Glutamatergic neuron (in vitro differentiated cells): ENCODE measurements at places on chromosomes 7 and 10. TPM values are rescaled to one million over a fixed set of nuclear protein-coding genes. Genes with fewer than 3 reads are reported as not detected.

MSS51 gene
- 3.5 TPM for total RNA-seq

PRKG1 gene
- 52.7 TPM for total RNA-seq

SRGN gene
- total RNA-seq: not detected

AGAP9 gene
- total RNA-seq: 23.7 TPM

DNA sequence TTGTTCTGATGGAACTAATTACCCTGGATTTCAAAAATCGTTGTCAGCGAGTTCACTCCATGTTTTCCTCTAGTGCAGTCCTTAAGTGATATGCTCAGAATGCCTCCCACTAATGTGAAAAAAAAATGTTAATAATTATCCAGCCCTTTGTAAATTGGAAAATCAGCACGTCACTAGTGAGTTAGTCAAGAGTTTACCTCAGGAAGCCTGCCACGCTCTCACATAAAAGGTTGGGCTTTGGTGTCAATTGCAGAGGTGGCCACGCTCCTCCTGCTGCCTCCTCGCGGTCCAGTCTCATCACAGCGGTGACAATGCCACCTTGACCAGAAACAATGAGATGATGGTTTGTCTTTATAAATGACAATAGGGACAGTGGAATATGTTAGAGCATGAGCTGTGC, 22.5 kb downstream of the UPP1 start:
- DNase-seq: no peak

DNA sequence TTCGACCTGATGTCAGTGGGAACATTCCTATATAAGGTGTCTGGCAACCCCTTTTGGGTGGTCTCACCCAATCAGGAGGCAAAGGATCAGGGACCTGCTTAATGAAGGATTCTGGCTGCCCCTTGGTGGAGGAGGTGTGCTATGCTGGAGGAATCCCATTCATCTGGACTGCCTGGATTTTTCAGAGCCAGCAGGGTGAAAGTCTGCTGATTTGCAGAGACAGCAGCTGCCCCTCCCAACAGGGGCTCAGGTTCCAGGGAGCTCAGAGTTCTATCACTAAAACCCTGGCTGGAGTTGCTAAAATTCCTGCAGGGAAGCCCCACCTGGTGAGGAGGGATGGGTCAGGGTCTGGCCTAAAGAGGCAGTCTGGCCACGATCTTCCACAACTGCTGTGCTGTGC, 398.5 kb upstream of the CNTNAP2 start:
- DNase-seq: no peak

DNA sequence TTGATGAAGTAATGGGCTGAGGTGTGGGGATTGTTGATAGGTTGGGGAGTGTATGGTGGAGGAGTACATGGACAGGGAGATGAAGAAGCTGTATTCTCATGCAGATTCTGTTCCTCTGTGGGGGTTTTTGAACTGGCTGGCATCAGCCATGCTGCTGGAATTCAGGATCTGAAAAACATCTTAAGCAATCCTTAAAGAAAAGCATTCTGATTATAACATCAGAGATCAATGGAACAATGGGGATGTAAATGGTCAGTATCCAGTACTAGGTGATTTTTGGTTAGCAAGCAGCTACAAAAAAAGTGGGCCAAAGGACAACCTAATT, 247.5 kb upstream of the GALNT17 start:
- no peak for DNase-seq

DNA sequence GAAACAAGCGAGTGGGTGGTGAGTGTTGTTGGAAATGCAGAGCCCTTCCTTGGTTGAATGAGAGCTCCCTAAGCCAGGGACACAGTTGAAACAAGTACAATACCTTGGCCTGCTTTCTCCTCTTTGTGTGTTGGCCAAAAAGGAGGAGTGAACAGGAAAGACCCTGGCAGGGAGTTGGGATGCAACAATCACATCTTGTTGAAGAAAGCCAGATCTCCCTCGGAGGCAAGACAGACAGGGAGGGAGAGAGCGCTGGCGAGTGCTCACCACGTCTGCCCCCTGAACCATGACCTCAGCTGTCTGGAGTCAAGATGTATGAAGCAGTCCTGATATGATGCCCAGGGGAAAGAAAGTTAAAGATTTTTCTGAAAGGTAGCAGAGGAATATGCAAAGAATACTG, 66.8 kb downstream of the ADAM12 start:
- no peak for DNase-seq

DNA sequence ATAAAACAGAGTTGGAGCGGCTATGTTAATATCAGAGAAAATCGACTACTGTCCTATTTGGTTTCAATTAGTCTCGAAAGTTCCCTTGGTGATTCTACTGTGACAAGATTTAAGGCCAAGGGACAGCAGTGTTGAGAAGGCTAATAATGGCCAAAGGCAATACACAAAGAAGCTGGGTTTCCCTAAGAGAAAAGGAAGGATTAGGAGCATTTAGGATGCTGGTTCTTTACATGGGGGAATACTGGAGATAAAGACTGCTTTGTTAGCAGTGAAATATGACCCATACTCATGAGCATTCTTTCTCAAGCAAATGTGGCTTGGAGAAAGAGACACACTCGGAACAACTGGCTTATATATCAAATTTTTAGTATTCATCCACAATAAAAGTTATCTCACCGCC, 32.2 kb downstream of the IQUB start:
- no peak for DNase-seq

- DNase-seq: no peak
Measured at GRCh38 chr7:135886345-135887132, 90.6 kb downstream of the MTPN start.

DNA sequence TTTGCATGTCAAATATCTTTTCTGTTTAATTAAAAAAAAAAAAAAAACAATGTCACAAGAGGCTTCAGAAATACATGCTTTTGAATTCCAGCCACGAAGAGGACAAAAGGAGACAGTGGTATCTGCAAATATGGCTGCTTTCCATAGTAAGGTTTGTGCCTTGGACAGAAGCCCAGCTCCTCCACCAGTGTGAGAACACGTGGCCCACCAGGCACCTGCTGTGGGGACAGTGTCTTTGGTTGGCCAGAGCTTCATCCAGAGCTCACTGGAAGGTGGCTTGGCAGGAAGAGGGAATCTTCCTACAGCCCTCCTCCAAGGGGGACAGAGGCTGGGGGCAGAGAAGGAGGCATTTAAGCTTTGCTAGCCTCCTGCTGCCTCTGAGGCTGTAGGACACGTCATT, 144.6 kb downstream of the GLCCI1 start:
- no peak for DNase-seq

GRCh38 chr7:64907641-64908326, 4.7 kb downstream of the ZNF273 start:
- no peak for DNase-seq

DNA sequence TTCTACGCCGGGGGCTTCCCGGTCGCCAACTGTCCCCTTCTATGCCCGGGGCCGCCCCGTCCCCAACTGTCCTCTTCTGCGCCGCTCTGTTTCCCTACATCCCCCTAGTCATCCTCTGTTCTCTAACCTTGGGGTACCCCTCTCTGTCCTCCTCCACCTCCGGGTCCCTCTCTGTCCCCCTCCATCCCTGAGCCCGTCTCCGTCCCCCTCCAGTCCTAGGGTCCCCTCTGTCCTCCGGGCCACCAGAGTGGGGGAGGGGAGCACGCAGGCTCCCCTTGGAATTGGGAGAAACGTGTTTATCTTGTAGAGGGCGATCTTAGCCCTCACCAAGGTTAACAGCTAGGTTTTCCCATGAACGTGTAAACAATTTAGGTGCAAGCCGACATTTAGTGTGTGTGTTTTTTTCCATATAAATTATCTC, 852 bp upstream of the KLF6 start:
- peak; percentile 63 for DNase-seq

- peak; percentile 96 for DNase-seq
Measured at GRCh38 chr10:8053446-8054243, 843 bp upstream of the GATA3 start.

- DNase-seq: peak; percentile 45
Measured at GRCh38 chr7:139618482-139619366, 95.2 kb downstream of the CLEC2L start.

GRCh38 chr10:62772186-62772974, 32.1 kb upstream of the ADO start:
- DNase-seq: no peak

GRCh38 chr7:38367301-38367890, 94.0 kb upstream of the TARP start:
- DNase-seq: no peak
